Activated naive CD8-positive, alpha-beta T cell treated with anti-CD3 and anti-CD28 coated beads for 36 hours (primary cell): ENCODE measurements at places on chromosomes 2 and 18. TPM values are rescaled to one million over a fixed set of nuclear protein-coding genes. Genes with fewer than 3 reads are reported as not detected.

Gene ADAM23
- not detected for total RNA-seq

Gene TMEM247
- not detected for total RNA-seq

Gene KCNS3
- not detected for total RNA-seq

Gene KCNJ3
- not detected for total RNA-seq
